ENCODE measurements at places on chromosomes 4 and X.

- DNase-seq: no peak
Observed at GRCh38 chr4:26344901-26345564, 24.2 kb downstream of the RBPJ start.

GRCh38 chr4:26141911-26142638 is 178.7 kb upstream of the RBPJ start:
- no peak for DNase-seq

DNA sequence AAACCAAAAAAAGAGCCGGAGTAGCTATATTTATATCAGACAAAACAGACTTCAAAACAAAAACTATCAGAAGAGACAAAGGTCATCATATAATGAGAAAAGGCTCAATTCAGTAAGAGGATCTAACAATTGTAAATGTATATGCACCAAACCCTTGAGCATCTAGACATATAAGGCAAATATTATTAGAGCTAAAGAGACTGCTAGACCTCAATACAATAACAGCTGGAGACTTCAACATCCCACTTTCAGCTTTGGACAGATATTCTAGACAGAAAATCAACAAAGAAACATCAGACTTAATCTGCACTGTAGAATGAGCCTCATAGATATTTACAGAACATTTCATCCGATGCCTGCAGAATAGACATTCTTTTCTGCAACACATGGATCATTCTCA is 4.8 kb upstream of the PROM1 start:
- DNase-seq: no peak

- DNase-seq: no peak
Observed at GRCh38 chr4:153245775-153246174, 41.5 kb downstream of the TRIM2 start.

DNA sequence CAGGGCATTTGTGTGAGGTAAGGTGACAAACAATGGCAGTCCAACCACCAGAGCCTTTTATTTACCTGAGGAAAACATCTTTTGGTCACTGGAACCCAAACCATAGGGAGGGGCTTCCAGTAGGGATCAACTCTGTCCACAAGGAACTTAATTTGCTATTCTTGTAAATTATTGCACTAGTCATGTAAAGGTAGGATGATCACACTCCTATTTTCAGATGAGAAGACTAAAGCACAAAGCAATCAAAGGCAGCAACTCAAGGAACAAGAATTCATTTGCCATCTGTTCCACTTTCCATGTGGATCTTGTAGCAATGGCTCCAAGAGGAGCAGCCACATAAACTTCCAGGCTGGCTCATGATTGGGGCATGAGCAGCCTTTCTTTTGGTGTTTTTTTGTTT is 35.3 kb downstream of the CD99L2 start:
- DNase-seq: no peak

- no peak for DNase-seq
Observed at GRCh38 chr4:4752025-4752424, 107.4 kb upstream of the MSX1 start.

DNA sequence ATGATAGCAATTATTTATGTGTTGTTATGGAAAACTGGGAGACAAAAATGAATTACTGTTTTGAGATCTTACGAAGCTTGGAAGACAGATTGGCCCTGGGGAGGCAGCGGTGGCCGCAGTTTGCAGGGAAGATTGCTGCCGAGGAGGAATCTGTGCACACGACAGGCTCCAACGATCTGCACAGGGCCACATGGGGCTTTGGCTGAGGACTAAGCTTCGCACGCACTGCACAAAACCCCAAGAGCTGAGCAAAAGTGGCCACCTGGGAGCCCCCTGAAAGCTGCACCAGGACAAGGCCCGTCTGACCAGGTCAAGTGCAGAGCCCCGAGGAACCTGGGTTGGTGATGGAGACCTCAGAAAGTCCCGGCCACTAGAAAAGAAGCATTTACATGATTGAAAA is 5.2 kb upstream of the PDE6B start:
- no peak for DNase-seq

GRCh38 chrX:42946544-42947194 is 168.7 kb upstream of the PPP1R2C start:
- no peak for DNase-seq

GRCh38 chrX:137566746-137567679 is 1.1 kb downstream of the ZIC3 start:
- DNase-seq: no peak

DNA sequence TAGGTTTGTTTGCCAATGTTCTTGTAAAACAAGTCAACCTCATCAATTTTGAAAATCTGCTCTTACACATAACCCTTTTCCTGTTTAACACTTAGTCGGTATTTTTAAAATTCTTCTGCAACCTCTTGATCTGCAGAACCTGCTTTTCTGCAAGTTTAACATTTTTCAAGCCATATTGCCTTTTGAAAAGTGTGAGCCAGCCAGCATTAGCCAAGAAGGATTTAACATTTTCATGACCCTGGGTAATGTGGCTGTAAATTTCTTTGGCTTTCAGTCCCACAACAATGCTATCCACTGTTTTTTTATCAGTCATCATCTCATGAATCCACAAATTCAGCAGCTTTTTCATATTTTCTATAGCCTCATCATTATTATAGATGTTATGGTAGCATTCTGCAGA is 956.5 kb downstream of the FAT4 start:
- no peak for DNase-seq

DNA sequence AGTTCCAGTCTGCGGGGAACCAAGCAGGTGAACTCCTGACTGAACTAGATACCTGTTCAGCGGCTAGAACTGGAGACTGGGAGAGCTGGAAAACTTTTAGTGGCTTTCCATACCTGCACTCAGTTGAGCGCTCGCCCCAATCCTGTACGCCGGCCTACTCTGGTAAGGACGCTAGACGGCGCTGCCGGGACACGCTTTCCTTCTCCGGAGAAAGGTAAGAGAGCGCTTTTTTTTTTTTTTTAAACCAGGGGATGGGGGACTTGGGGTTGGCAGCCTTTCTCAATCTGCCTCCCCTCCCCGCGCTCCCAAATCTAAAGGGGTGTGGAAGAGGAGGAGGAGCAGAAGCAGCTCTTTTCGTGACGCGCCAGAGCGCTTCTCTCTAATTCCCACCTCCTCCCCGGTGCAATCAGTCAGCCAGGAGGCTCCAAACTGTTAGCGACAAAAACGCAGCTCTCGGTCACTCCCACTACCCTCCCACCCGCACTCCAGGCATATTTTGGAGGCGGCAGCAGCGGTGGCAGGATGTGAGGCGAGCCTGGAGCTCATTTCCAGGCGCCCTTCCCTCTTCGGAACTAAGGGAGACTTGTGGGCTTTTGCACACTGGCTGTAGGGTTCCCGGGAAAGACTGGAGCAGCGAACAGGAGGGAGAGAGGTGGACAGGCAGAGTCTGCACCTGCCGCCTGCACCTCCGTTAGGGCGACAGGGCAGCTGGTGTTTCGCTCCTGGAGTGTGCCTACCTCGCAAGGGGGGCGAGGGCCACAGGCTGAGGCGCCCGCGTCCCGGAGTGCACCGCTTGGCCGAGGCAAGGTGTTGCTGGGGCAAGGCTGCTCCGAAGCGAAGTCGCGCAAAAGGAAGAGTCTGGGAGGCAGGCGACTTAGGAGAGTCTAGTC is at the start of gene IL1RAPL2:
Gene IL1RAPL2 (plus strand): TSS at position 409 of the 890 bp plus-strand sequence.
- peak; percentile 1 for DNase-seq

DNA sequence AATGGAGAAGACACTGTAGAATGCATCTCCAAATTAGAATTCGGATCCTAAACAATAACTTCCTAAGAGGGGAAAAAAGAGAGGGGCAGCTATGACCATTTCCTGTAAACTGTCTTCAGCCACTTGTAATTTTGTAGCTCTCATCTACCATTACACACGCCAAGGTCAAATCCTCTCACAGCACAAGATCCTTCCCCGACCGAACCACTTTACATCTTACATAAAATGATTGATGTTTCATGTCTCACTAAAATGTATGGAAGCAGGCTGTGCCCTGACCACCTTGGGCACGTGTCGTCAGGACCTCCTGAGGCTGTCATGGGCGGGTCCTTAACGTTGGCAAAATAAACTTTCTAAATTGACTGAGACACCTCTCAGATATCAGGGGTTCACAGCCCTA is 24.1 kb upstream of the PBDC1 start:
- DNase-seq: no peak

DNA sequence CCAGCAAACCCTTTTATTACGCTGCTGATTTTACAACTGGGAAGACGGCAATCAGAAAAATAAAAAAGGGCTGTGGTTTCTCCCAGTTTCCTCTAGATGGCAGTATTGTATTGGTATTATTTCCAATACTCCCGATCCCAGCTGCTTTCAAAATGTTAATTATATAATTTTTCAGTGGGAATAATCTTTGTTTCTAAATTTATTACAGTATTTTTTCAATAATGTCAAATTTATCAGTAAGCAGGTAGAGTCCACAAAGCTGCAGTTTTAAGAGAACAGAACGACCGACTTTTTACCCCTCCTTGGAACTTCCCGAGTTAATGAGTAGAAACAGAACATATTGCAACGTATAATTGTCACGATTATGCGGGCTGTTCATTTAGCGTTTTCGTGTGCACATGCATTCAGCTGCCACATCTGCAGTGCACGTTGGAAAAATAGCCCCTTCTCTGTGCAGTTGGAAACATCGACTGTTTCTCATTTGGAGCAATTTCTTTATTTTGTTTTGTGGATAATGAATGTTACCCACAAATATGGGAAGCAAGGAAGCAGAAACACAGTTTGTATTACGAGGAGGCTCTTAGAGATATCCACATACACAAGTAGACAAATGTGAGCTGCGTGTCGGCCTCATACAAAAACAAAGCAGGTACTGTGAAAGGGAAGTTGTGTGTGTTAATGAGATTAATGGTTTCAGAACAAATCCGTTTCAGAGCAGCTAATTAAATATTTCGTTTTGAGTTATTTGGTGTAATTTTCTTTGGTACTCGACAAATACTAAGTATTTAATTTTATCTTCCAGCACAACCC is 188.0 kb downstream of the STIM2 start:
- DNase-seq: no peak

DNA sequence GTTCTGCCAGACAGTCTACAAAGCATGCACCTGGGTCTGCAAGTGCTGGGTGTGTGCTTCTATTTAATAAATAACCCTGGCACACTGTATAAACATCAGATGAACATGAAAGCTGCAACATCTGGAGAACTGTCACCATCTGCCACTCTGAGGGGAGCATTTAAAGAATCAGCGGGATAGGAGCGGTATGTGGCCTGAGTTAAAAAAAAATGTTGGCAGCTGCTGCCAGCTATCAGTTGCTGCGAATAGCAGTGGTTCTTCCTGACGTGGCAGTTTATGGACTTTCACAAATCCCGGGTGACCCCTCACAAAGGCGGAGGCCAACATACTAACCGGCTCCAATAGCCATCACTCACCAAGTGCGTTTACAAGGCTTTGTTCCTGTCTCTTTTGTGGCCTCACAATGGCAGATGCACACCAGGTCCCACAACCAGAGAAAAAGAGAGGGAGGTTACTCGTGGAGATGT is 95.1 kb downstream of the RASL11B start:
- no peak for DNase-seq

DNA sequence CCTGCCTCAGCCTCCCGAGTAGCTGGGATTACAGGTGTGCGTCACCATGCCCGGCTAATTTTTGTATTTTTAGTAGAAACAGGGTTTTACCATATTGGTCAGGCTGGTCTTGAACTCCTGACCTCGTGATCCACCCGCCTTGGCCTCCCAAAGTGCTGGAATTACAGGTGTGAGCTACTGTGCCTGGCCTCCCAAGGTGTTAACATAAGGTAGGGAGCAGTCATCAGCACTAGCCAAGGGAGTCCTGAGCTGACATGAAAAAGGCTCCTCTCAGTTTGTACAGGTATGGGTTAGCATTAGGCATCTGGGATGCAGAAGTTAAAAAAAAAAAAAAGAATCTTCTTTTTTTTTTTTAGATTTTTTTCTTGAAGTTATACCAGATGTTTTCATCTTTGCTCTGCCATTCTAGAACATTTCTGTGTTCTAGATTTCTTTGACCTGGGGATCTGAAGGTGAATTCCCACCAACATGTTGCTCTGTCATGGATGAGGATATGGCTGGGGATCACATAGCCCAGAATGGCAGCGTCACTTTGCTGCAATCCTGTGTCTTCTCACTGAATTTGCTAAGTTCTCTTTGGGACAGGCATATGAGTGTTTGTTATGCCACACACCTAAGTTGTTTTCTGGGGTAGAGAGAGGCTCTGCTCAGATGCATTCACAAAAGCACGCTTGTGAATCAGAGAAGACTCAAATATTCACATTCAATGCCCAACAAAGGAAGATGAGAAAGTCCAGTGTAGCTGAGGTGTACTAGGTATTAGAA is 24.4 kb upstream of the PLA2G12A start:
- DNase-seq: no peak

DNA sequence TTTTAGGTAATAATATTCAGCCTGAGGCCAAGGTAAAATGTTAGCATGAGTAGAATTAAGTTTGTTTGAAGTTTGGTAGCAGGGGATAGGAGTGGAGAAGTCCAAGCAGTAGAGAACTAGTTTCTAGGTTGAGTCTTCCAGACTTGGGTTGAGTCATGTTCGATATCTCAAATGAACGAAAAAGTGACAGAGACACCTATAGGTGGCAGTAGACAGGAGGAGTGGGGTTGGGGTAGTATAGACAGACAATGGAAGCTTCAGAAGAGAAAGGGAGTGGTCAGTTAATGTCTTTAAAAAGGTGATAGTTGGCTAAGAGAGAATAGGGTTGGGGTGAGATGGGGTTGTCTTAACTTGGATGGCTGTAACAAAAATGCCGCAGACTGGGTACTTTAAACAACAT is 58.7 kb upstream of the EMCN start:
- DNase-seq: no peak
